ENCODE measurements at places on chromosomes 13 and 19.
A peak's percentile ranks its signal among the peaks of the same experiment; 100 is the strongest.

GRCh38 chr13:98260357-98261164 is 83.5 kb upstream of the RNF113B start:
- peak; percentile 66 for DNase-seq

DNA sequence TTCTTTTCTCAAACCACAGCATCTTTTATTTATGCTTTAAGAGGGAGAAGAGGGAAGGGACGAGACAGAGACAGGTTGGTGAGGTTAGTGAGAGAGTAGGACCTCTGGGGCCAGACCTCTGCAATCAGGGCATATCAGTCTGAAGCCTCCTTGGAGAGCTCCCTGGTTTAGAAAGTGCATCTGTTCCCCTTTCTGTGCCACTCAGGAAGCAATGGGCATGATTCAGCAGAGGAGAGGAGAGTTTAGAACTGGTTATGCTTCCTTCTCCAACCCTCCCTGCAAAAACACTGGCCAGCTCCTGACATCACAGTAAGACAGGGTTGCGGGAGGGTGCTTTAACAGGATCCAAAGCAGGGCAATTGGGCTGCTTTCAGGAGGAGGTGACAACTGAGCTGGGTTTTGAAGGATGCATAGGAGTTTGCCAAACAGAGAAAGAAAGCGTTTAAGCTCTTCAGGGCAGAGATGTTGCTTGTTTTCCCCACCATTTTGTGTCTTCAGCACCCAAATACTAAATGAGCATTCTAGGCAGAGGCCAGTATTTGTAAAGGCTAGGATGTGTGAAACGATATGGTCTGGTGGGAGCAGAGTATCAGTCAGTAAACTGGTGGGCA is 33.1 kb downstream of the CERS4 start:
- DNase-seq: no peak

GRCh38 chr19:3668331-3669081 is 31.8 kb downstream of the PIP5K1C start:
- DNase-seq: no peak

GRCh38 chr19:9757544-9758501 is 10.7 kb downstream of the ZNF846 start:
- DNase-seq: no peak

DNA sequence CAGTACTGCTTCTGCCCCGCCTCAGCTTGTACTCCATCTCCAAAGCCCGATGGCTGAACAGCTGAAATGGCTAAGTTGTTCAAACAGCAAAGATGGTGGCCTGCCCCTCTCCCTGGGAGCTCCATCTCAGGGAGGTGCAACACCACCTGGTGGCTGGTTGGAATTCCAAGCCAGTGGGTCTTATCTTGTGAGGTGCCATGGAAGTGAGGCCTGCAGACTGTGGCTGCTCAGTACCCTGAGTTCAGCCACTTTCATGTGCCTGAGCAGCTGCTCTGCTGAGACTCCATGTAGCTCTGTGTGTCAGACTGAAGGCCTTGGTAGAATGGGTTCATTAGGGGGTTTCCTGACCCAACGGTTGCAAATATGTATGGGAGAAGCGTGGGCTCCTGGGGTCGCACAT is 67.3 kb upstream of the SPRY2 start:
- peak; percentile 23 for DNase-seq

- peak; percentile 67 for DNase-seq
Observed at GRCh38 chr19:21482863-21483276, 22.5 kb upstream of the ZNF429 start.

DNA sequence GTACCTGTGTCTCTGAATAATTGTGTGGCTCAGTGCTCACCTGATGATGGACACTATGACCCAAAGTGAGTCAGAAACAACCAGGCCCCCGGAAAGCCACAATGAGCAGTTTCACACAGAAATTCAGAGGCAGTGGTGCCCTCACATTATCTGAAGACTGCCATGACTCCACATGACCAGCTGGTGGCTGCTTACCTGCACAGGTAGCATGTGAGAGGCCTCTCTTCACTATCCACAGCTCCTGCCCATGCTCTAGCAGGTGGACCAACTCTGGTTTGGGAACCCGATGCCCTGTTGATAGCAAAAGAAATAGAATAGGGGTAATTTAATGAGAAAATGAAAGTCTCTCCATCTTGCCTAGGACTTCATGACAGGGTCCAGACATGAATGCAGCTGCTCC is 7.2 kb downstream of the ZNF550 start:
- no peak for DNase-seq

- DNase-seq: no peak
Observed at GRCh38 chr13:48069573-48069972, 25.3 kb downstream of the MED4 start.

DNA sequence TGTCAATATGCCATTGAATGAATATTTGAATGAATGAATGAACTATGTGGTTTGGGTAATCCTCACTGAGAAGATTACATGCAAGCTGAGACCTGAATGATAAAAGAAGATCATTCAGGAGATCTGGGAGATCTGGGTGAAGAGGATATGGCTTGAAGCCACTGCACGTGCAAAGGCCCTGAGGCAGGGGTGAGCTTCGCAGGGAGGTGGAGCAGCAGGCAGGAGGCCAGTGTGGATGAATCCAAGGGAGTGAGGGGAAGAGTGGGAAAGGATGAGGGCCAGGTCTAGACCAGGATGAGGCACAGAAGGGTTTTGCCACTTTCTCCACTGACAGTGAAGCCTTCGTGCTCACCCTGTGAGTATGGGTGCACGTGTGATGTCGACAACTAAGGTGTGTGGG is 49.9 kb downstream of the ERICH4 start:
- DNase-seq: no peak

DNA sequence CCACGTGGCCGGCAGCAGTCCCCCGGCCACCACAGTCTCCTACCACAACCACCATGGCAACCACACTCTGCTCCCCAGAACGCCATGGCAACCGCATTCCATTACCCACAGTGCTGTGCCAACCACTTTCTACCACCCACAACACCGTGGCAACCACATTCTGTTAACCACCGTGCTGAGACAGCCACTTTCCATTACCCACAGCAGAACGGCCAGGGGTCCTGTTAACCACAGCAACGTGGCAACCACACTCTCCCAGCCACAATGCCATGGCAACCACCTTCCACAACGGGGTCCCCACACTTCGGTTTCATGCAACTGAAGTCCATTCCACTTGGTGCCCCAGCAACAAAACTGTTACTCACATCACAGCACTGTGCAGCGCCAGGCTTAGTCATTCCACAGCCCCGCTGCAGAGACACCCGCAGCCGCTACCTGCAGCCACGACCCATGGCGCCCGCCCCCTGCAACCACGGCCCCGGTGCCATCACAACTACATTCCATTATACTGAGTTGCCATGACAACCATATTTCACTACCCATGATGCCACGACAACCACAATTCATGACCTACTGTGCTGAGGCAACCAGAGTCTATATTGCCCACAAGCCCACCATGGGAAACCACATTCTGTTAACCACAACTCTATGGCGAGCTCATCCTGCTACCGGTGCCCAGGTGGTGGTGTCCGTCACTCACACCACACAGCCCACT is 10.0 kb downstream of the DPF1 start:
- DNase-seq: no peak

DNA sequence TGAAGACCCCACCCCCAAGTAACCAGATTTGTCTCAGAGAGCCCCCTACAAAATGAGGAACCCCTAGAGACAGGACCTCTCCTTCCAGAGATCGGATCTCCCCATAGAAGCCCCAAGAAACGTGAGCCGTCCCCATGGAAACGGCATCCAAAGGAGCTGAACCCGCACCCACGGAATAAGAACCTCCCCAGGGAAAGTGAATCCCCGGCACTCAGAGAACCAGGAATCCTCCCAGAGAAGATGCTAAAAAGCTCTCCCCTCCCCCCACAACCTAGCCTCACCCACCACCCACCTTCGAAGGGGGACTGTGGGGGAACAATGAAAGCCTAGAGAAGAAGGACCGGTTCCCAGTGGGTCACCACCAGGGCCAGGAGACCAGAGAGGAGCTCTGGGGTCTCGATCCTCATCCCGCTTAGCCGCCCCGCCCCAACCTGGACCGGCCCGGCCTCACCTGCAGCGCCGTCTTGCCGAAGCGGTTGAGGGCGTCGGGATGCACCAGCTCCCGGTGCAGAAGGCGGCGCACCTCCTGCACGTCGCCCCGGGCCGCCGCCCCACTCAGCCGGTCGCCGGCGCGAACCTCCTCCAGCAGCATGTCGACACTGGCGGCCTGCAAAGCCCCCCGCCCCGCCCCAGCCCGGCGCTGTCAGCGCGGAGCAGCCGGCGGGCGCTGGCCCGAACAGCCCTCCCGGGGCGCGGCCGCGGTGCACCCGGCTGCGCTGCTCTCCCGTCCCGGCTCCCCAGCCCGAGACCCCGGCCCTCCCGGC is 535 bp downstream of the CDKN2D start:
- no peak for DNase-seq

DNA sequence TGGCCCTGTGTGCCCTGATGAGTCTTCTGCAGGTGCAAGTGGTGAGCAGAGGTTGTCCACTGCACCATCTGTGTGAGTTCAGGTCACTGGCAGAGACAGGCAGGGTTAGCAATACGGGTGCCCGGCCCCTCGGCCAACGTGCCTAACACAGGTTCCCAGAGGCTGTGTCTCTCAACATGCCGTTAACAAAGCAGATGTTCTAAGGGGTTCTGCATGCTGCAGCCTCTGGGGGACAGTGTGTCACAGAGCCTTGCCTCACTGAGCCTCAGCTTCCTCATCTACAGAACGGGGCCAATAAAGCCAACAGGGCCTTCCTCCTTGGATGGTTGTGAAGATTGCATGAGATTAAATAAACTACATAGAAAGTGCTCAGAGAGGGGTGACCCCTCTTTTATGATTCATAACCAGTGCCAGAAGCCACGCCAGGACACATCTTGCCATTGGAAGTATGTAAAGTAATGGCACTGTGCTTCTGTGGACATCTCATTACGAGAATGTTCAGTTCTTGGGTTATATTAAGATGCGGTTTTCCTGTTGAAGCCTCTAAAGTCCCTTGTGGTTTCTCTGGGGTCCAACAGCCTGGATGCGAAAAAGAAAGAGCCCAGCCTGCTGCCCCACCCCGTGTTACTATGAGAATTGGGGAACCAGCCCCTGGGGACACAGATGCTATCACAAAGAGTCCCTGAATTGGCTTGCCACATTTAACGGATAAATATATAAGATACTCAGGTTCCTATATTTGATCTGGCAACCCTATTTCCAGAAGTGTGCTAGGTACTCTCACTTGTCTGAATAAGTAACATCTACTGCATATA is 11.2 kb upstream of the ARHGEF18 start:
- DNase-seq: no peak

DNA sequence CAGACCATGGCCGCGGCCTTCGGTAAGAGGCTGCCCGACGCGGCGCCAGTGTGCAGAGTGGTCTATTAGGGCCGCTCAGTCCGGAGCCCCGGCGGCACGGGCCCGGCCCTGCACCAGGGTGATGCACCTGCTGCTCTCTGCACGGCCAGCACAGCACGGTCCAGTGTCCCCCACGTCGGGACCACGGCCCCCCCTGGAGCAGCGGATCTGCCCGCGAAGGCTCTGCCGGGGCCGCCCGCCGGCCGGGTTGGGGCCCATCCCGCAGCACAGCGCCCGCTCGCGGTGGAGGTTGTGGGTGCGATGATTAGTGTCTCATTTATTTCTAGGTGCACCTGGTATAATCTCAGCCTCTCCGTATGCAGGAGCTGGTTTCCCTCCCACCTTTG is 7.9 kb downstream of the PTBP1 start:
- no peak for DNase-seq

DNA sequence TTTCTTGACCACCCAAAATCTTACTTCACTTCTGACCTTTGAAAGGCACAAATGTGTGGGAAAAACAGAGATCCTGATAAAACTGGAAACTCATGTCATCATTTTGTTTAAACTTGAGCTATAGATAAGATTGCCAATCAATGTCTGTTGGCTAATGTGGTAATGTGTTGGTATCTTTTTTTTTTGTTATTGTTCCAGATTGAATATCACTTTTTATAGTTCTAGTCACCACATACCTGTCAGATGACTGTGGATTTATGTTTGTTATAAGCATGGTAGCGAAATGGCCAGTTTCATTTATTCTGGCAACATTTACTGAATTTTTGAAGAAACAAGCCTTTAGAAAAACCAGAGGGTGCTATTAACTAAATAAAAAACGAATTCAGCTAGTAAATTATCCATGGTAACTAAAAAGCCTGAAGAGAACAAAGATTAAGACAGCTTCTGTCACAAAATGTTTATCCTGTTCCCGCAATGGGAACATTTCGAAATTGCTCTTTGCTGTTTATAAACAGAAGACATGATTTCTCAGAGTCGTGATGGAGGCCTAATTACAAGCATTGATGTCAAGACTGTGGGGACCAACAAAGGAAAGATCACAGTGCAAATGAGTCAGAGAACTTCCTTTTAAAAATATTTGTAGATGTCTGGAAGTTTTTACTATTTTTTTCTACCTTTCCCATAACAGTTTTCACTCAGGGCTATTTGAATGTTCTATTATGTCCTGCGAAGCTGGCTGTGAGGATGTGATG is 82.9 kb upstream of the POSTN start:
- no peak for DNase-seq

- no peak for DNase-seq
Observed at GRCh38 chr19:1987197-1988187, 28.0 kb downstream of the BTBD2 start.

GRCh38 chr19:18865106-18865972 is 30.6 kb downstream of the CERS1 start:
- DNase-seq: no peak

GRCh38 chr19:3830621-3831589 is 37.9 kb downstream of the ZFR2 start:
- peak; percentile 71 for DNase-seq

- DNase-seq: peak; percentile 48
Observed at GRCh38 chr19:18603255-18603957, 3.2 kb downstream of the CRLF1 start.

DNA sequence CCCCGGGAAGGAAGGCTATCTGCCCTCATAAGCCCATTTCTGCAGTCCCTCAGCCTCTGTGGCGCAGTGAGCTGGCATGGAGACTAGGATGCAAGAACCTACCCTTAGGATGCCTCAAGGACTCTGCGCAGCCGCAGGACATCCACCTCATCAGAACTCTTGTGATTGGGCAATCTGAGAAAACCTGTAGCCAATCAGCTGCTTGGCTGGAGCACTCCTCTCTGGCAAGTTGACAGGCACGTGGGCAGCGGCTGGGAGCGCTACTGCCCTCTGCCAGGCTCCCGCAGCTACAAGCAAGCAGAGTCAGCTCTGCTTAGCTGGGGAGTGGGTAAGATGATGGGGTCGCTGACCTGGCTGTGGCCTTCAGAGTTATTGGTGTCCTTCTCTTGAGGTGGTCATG is 1.5 kb upstream of the ECSIT start:
- DNase-seq: peak; percentile 96

- no peak for DNase-seq
Observed at GRCh38 chr13:60925686-60926085, 490.0 kb downstream of the PCDH20 start.

DNA sequence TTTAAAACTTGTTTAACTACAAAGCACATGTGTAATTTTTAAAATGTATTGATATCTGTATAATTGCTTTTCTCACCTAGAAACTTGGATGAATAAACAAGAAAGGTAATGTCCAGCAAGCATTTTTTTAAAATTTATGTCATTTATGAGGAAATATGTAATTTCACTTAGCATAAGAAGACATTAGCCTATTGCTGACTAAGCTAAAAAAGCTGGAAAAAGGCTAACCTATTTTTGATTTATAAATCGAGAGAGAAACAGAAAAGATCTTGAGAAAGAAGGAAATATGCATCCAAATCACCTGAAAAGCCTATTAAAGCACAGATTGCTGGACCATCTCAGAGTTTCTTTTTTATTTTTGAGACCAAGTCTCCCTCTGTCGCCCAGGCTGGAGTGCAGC is 1181.3 kb downstream of the SLITRK1 start:
- no peak for DNase-seq

Measured in BE2C (cell line).